ENCODE measurements at places on chromosomes 5 and 9.

DNA sequence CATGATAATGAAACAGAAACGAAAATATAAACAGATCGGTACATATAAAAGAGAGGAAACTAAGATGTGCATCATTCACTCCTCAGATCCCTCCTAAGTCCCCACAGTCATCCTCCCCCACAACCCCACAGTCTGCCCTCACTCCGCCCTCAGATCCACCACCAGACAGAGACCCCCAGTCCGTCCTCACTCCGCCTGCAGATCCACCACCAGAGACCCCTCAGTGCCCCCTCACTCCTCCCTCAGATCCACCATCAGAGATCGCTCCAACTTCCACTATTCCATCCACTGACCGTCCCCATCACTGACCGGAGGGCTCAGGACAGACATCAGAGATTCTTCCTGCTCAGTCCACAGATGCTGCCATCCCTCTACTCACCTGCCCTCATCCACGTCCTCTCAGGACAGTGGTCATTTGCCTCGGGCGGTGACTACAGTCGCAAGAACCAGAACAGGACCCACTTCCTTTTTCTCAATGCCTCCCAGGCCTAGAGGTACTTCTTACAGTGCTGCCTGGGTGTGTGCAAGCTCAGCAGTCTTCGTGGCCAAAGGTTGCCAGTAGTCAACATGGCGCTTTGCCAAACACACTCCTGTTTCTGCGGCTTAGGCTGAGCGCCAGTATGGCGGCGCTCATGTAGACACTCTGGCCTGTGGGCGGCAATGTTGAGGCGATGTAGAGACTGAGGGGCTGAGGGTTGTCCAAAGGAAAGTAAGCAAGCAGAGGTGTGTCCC lies 8.3 kb upstream of the SPATA31C1 start:
- no peak overlapping the region for H3K4me3 ChIP-seq
- no peaks in the 10 kb centered on the region for H3K27me3 ChIP-seq
- no peak for DNase-seq
- H3K27ac ChIP-seq, result no peak overlapping the region
- no peaks in the 10 kb centered on the region for H3K4me1 ChIP-seq

DNA sequence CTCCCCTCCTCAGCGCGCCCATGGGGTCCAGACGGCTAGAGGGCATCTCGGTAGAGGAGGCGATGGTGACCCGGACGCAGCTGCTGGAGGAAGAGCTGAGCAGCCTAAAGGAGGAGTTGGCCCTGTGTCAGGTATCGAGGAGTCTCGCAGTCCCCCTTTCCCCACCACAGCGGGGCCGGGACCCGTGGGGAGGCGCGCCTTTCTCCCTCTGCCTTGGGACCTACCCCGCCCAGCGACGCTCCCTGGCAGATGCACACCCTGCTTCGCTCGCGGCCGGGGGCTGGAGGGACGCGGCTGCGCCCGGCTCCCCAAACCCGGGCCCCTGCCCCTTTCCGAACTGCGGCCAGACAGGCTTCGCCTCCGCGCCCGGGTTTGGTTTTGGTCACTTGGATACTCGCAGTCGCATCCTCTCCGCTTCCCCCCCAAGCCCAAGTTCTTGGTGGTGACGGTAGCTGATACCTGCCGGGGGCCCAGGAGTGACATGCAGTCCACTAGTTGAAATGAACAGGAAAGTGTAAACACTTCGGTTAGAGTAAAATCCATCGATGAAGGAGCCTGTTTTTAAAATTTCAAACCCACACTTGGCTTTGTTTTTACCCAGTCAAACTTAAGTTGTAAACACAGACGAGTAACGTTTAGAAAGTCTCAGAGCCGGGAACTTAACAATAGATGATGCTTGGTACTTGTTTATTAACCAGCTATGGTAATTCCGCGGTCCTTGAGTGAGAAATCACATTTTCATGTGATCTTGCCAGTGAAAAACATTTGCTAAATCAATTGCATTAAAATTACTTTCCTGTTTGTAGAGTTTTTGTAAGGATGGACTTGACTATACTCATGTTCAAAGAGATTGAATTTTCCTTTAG lies 688 bp downstream of the CNTLN start:
- peak; percentile 53 for DNase-seq
- H3K4me3 ChIP-seq, result peak overlapping the region; percentile 89
- H3K27ac ChIP-seq, result peak overlapping the region; percentile 90
- peaks cover 4% of the 10 kb centered on the region for H3K4me1 ChIP-seq
- no peaks in the 10 kb centered on the region for H3K27me3 ChIP-seq

GRCh38 chr5:88665750-88666215 lies 217.2 kb downstream of the MEF2C start:
- H3K27me3 ChIP-seq, result peaks cover 62% of the 10 kb centered on the region
- no peaks in the 10 kb centered on the region for H3K4me1 ChIP-seq
- no peak overlapping the region for H3K27ac ChIP-seq
- peak; percentile 77 for DNase-seq
- H3K4me3 ChIP-seq, result no peak overlapping the region
- no peaks in the 10 kb centered on the region for H3K36me3 ChIP-seq

DNA sequence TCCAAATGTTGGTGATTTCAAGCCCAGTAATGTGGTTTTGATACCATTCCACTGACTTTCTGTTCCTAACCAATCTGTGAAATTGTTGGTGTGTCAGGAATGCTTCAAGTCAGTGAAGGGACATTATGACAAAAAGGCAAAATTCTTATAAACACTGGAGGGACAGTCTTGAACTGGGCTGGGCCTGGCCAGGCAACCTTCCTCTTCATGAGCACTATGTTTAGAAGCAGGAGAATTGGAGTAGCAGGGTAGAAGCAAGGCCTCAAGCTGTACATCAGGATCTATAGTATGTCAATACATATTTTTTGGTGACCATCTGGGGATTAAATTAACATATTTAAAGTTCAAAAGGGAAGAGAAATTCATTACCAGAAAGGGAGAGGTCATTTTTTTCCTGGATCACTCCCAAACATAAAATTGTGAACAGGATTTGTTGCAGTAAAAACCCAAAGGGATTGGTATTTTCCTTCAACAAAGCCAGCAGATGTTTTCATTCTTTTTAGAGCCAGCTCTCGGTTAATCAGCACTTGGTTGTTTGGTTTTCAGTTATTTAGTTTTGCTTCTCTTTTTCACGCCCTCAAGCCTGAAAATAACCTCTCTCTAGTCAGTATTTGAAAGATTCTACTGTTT lies 77.9 kb upstream of the PIK3R1 start:
- no peaks in the 10 kb centered on the region for H3K27me3 ChIP-seq
- H3K4me1 ChIP-seq, result no peaks in the 10 kb centered on the region
- H3K36me3 ChIP-seq, result no peaks in the 10 kb centered on the region

- H3K4me3 ChIP-seq, result no peak overlapping the region
- peaks cover 8% of the 10 kb centered on the region for H3K4me1 ChIP-seq
- H3K27ac ChIP-seq, result no peak overlapping the region
- DNase-seq, result no peak
- no peaks in the 10 kb centered on the region for H3K36me3 ChIP-seq
- H3K27me3 ChIP-seq, result no peaks in the 10 kb centered on the region
These were observed 67.4 kb upstream of the CCDC112 start for GRCh38 chr5:115363879-115364278.

DNA sequence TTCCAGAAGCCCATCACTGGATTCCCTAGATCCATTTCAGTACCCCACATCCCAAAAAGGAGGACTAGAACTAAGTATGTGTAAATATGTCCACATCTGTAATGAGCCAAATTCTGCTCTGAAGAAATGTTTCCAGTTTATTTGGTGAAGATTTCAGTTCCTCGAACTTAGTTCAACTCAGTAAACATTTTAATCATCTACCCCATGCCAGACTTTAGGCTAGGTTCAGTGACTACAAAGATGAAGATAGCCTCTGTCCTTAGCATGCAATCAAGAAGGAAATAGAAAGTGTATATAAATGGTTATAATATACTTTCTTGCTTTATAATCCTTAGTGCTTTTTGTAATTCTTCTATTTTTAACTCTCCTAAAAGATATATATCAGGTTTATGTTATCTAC lies 21.5 kb downstream of the RUSC2 start:
- no peak overlapping the region for H3K4me3 ChIP-seq
- H3K4me1 ChIP-seq, result peaks cover 12% of the 10 kb centered on the region
- H3K27ac ChIP-seq, result peak overlapping the region; percentile 8
- no peaks in the 10 kb centered on the region for H3K27me3 ChIP-seq

- no peak overlapping the region for H3K27ac ChIP-seq
- peaks cover 31% of the 10 kb centered on the region for H3K36me3 ChIP-seq
- H3K4me3 ChIP-seq, result no peak overlapping the region
- DNase-seq, result no peak
- no peaks in the 10 kb centered on the region for H3K4me1 ChIP-seq
- H3K27me3 ChIP-seq, result no peaks in the 10 kb centered on the region
These were observed 14.4 kb upstream of the MRNIP start for GRCh38 chr5:179872828-179873575.

- H3K36me3 ChIP-seq, result no peaks in the 10 kb centered on the region
- no peak overlapping the region for H3K27ac ChIP-seq
- H3K4me3 ChIP-seq, result no peak overlapping the region
These were observed 754.7 kb downstream of the DTWD2 start for GRCh38 chr5:118233606-118234005.

GRCh38 chr9:35689542-35690293 lies at the start of gene TPM2:
TSS of gene TPM2 (minus strand) at chr9:35689925. CDS start at chr9:35689817, 108 bp downstream.
- DNase-seq, result peak; percentile 86
- peak within 1 kb of the TSS; percentile 84 for H3K27ac ChIP-seq
- H3K36me3 ChIP-seq, result peaks cover 19% of the 10 kb centered on the region
- H3K27me3 ChIP-seq, result no peaks in the 10 kb centered on the region
- H3K4me1 ChIP-seq, result peaks cover 25% of the 10 kb centered on the region

DNA sequence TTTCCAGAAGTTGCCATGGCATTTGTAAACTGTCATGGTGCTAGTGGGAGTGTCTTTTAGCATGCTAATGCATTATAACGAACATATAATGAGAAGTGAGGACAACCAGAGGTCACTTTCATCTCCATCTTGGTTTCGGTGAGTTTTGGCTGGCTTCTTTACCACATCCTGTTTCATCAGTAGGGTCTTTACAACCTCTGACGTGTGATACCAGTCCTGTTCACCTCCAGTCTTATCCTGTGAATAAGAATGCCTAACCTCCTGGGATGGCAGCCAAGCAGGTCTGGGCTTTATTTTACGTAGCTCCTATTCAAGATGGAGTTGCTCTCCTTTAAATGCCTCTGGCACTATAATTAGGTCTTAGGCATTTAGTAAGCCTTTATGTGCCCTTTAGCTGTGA lies 20.4 kb upstream of the RFK start:
- H3K4me3 ChIP-seq, result no peak overlapping the region
- H3K27me3 ChIP-seq, result no peaks in the 10 kb centered on the region
- peak; percentile 70 for DNase-seq
- H3K27ac ChIP-seq, result no peak overlapping the region
- no peaks in the 10 kb centered on the region for H3K4me1 ChIP-seq
- H3K36me3 ChIP-seq, result no peaks in the 10 kb centered on the region

DNA sequence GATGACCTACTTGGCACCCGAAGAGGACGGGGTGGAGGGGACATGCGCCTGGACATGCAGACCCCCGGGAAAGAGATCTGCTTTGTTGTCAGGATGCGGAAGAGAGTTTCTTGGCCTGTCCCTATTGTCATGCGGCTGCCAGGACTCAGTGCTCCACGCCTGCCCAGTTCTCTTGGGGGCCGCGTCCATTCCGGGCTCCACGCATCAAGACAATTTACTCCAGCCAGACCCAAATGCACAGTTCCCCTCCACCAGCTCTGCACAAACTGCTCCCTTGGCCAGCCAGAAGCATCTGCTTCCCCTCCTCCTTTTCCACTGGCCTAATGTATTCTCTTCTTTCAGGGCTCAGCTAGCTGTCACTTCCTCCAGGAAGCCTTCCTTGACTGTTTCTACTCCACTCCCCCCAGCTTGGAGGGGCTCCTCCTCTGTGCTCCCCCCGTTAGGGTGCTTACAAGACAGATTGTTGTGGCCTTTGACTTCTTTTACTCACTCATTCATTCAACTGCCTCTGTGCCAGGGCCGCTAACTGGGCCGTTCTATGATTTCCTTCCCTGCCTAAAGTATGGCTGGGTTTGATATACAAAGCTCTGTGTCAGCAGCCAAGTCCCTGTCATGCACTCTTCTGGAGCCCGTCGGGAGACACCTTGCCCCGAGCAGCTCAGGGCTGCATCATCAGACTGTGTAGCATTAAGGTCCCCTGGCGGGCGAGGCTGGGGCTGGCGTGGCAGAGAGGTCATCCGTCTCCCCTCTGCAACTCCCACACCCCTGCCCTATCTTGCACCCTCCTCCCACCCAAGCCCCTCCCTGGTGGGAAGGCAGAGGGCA lies 6.6 kb downstream of the FIBCD1 start:
- peak; percentile 93 for DNase-seq
- H3K36me3 ChIP-seq, result no peaks in the 10 kb centered on the region
- no peaks in the 10 kb centered on the region for H3K27me3 ChIP-seq
- H3K4me3 ChIP-seq, result no peak overlapping the region
- H3K4me1 ChIP-seq, result peaks cover 60% of the 10 kb centered on the region

GRCh38 chr5:14424011-14424685 lies 157.4 kb upstream of the OTULINL start:
- DNase-seq, result peak; percentile 42
- H3K4me1 ChIP-seq, result no peaks in the 10 kb centered on the region
- peaks cover 35% of the 10 kb centered on the region for H3K36me3 ChIP-seq
- H3K4me3 ChIP-seq, result no peak overlapping the region

GRCh38 chr5:150142185-150142958 lies 13.3 kb downstream of the PDGFRB start:
- DNase-seq, result no peak
- peaks cover 83% of the 10 kb centered on the region for H3K4me1 ChIP-seq

- no peak overlapping the region for H3K27ac ChIP-seq
- no peaks in the 10 kb centered on the region for H3K27me3 ChIP-seq
- no peak for DNase-seq
These were observed 332.9 kb upstream of the CCNG1 start for GRCh38 chr5:163104464-163104863.

- H3K27me3 ChIP-seq, result no peaks in the 10 kb centered on the region
- no peaks in the 10 kb centered on the region for H3K36me3 ChIP-seq
- H3K4me1 ChIP-seq, result no peaks in the 10 kb centered on the region
- no peak overlapping the region for H3K27ac ChIP-seq
- H3K4me3 ChIP-seq, result no peak overlapping the region
- peak; percentile 70 for DNase-seq
These were observed 200.5 kb upstream of the ACTBL2 start for GRCh38 chr5:57683036-57683630.

DNA sequence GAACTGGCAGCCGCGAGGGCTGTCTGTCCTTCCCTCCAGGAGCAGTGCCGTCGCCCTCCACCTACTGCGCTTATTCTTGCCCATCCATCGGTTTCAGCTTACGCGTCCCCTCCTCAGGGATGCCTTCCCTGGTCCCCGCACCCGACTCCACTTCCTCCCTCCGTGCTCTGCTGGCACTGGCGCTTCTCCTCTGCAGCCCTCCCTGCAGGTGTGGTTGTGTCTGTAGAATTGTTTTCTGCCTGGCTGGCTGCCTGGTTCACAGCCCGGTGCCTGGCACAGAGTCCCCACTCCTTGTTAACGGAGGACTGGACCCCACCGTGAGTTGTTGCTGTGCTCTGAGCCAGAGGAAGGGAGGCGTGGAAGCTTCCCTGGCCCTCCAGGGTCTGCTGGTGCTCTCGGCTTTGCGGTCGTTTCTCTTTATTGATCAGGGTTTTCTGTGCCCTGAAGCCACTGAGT lies 5.7 kb downstream of the NTMT1 start:
- H3K4me3 ChIP-seq, result no peak overlapping the region
- peaks cover 37% of the 10 kb centered on the region for H3K4me1 ChIP-seq
- H3K27me3 ChIP-seq, result no peaks in the 10 kb centered on the region
- peak overlapping the region; percentile 15 for H3K27ac ChIP-seq
